ENCODE measurements at places on chromosomes 5 and 9. TPM values are rescaled to one million over a fixed set of nuclear protein-coding genes. Genes with fewer than 3 reads are reported as not detected.

Gene FABP6
- not detected for total RNA-seq

Gene C1QTNF2
- total RNA-seq = 3.9 TPM

Gene PCDHGC5
- total RNA-seq = 3.4 TPM

Gene PCDHB12
- 0.25 TPM for total RNA-seq

Gene KCNV2
- not detected for total RNA-seq

Gene IL3
- total RNA-seq = not detected

Gene FRMD3
- total RNA-seq = 3.9 TPM

Gene SLC23A1
- total RNA-seq = not detected

Gene SFXN1
- total RNA-seq = 87.2 TPM

Gene PCDHGA12
- total RNA-seq = 22.3 TPM

Measured in aortic smooth muscle cell (primary cell).